ENCODE measurements at places on chromosomes 6 and 20. TPM values are rescaled to one million over a fixed set of nuclear protein-coding genes. Genes with fewer than 3 reads are reported as not detected.

DNA sequence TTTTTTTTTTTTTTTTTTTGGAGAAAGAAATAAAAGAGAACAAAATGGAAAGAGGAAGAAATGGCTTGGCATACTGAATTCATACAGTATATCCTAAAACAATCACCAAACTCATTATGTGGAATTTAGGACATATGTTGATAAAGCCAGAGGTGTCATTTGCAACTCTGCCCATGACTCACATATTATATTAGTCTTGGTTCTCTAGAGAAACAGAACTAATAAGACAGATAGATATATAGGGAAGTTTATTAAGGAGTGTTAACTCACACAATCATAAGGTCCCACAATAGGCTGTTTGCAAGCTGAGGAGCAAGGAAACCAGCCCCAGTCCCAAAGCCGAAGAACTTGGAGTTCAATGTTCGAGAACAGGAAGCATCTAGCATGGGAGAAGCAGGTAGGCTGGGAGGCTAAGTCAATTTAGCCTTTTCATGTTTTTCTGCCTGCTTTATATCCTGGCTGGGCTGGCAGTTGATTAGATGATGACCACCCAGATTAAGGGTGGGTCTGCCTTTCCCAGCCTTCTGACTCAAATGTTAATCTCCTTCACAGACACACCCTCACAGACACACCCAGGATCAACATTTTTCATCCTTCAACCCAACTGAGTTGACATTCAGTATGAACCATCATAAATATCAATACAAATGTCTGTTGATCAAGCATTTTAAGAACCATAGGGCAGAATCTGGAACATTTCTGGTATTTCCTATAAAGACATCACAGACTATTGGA is 102.3 kb downstream of the UBE3D start:
- no peak for DNase-seq

The MPIG6B gene
- polyA plus RNA-seq, result not detected

DNA sequence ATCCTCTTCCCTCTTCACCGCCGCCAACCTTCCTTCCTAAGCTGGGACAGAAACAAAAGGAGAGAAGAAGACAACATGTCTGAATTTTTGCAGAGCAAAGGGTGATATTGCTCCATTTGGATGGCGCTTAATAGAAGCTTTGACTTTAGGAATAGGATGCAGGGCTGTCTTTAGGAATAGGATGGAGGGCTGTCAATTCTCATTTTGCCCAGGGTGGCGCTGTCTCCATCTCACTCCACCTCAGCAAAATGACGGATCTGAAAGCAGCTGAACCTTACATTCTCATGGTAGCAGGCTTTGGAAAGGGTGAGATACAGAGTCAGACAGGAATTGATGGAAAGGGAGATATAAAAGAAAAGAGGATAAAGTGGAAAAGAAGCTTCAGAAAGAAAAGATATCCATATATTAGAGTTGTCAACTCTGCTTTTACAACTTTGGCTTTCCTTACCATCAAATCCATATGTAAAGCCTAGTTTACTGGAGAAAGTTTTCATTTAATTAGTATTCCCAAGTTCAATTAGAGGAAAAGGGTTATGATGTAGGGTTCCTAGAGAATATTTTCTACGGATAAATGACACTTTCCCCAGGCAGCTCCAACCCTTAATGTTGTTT is 2.4 kb downstream of the MTCL3 start:
- no peak for DNase-seq

DNA sequence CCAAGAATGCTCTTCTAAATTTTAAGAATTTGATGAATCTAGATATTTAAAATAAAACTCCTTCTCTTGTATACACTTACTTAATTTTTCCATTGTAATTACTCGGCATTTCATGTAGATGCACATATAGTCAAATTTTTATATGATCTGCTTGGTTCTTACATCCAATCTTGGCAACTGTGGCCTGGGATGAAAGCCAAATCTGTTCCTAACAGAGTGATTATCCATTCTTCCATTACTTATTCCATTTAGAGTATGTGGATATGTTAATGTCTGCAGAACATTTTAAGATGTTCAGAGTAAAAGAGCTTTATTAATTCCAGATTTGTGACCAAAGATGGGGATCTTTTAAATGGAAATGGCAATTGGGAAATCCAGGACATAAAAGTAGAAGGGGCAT is 144.1 kb upstream of the PDE7B start:
- DNase-seq, result no peak

DNA sequence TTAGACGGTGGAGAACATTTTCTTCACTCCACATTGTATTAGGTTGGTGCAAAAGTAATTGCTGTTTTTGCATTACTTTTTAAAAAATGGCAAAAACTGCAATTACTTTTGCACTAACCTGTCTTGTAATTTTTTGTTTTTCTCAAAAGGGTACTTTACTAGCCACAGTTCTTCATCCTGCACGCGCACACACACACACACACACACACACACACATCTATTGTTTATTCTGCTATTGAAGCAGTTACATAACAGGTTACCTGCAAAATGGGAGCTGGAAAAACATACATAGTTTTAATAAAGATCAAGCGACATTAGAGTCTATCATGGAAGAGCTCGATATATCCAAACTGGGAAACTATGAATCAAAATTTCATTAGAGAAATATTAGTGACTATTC is 235.2 kb downstream of the SIM1 start:
- no peak for DNase-seq

DNA sequence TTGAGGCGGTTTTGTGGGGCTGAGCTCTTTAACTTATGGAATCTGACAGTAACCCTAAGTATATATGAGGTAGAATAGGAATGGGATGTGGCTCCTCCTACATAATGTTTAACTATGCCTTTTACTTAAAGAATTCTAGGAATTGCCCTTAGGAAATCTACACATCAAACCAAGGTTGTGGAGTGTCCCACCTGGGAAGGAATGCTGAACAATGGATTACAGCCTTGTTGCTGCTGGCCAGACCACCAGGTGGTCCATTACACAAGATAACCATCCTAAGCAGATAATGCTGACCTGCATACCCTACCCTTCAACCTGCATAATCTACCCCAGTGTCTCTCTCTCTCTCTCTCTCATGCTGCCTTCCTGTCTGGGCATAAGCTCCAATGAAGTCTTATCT is 35.0 kb upstream of the SLC22A16 start:
- DNase-seq, result no peak

The RPS6KA2 gene
- polyA plus RNA-seq, result 80.8 TPM

DNA sequence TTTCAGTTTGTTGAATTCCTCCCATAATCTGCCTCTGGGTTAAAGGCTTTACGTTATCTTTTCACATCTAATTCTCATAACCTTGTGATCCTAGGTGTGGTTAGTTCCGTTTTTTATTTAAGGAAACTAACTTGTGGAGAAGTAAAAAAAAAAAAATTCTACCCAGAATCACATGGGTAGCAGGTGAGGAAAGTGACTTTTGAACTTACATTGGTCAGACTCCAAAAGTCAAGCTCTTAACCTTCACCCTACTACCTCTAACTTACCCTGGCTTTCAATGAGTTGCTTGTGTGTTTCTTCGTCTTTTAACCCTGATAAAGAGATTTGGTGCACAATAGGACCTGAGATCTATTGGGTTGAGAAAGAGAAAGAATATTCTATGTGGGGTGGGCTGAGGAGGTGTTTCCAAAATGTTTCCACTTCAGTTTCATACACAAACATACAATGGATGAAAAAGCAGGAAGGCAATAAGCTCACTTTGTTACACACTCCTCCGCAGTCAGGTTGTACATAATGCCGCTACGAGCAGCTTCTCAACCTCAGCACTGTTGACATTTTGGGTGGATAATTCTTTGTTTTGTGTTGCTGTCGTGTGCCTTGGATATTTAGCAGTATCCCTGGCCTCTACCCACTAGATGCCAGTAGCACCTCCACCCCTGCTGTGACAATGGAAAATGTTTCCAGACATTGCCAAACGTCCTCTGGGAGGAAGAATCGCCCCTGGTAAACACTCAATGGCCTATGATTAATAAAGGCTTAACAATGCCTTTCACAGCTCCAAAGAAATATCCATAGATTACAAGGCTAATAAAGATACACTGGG is 193.0 kb upstream of the ZNF217 start:
- no peak for DNase-seq

DNA sequence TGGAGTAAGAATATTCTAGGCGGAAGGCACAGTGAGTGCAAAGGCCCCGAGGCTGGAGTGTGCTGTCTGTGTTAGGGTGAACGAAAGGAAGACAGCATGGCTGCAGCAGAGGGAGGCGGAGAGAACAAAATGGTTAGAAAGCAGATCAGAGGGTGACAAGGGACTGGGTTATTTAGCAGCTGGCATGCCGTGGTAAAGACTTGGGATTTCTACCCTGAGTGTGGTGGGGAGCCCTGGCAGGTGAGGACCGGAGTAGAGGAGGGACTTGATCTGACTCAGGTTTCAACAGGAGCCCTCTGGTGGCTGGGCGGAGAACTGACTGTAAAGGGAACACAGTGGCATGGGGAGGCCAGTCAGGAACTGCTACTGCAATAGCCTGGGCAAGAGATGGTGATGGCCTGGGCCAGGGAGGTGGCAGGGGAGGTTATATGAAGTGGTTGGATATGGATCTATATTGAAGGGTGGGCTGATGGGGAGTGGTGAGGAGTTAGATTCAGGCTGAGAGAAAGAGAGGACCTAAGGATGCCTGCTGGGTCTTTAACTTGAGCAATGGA is 38.0 kb downstream of the PIM1 start:
- no peak for DNase-seq

The RTN4IP1 gene
- 3.1 TPM for polyA plus RNA-seq

DNA sequence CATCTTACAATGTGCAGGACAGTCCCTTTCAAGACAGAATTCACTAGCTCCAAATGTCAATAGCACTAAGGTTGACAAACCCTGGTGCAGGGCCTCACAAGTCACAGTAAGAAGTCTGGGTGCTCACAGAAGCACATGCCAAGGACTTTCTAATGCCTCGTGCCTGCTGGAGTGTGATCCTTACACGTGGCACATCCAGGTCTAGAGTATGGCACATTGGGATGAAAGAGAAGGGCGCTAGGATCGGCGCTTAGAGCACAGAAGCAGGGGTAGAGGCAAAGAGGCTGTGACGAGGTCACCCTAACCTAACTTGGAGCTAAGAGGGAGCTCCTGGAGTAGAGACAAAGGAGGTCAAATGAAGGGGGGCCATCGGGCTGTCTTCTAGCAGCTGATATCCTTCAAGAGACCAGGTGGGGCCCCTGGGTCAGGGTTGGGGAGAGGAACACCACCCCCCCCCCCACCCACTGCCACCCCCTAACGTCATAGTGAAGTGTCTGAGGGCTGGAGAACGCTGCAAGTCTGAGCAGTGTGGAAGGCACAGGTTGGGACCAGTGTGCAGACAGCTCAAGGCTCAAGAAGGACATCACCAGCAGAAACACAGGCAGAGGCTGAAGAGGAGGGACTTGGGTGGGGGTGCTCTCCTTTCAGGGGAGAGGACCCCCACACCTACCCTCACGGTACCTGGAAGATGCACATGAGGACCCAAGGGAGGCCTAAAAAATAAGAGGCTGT is 97.8 kb upstream of the MRPS10 start:
- no peak for DNase-seq

The SULF2 gene
- 10.7 TPM for polyA plus RNA-seq

The SLC18B1 gene
- 0.63 TPM for polyA plus RNA-seq

The TCF21 gene
- polyA plus RNA-seq, result 0.09 TPM

The TTK gene
- 5.1 TPM for polyA plus RNA-seq

- no peak for DNase-seq
Measured at GRCh38 chr6:134464690-134465411, 146.9 kb upstream of the SGK1 start.

GRCh38 chr6:95545686-95546085 is 31.6 kb upstream of the MANEA start:
- no peak for DNase-seq

- no peak for DNase-seq
Measured at GRCh38 chr6:154839546-154839945, 106.3 kb downstream of the SCAF8 start.

DNA sequence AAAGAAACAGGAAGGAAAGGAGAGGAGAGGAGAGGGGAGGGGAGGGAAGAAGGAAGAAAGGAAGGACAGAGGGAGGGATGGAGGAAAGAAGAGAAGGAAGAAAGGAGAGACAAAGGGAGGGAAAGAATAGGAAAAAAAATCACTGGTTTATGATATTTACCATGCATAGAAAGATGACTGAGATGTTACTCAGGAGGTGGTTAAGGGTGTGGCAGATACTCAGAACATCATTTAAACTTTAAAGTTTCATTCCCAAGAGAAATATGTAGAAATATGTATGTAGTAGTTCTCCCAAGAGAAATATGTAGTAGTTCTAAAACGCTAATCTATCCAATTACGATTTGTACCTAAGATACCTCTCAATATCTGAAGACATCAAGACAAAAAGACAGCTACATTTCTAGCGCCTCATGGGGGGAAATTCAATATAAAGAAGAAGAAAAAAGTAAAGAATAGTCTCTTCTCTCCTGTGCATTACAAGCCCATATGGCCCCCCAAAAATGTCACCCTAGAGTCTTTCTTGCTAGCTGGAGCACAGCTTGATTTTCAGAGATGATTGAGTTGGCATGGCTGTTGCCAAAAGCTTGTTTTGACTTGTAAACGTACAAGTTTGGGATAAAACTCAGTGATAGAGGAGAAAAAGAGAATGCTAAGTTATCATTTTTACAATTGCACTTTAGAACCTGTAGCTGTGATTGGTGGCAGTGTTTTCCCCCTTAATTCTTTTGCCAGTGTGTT is 539.2 kb downstream of the CDH26 start:
- no peak for DNase-seq

The ZNF311 gene
- 0.74 TPM for polyA plus RNA-seq

DNA sequence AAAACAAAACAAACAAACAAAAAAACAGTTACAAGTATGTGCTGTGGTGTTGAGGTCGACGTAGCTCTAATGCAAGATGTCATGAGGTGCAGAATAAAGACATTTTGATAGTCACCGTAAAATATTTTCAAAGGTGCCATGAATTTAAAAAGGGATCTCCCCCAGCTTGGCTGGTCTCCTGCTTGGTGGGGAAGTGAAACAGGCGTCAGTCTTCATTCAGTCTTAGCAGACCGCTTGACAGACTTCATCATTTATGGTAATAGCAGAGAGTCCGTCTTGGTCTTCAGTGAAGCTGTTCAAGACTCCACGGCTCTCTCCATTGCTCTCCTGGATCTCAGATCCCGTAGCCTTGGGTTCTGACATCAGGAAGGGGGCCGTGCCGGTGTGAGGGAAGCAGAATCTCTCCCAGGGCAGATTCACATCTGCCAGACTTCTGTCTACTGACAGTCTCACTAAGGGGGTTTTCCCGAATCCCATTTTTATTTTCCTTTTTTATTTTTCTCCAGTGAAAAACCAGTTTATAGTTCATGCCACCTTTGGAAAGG is 1.6 kb downstream of the SLC24A3 start:
- DNase-seq, result no peak

GRCh38 chr6:133001040-133001565 is 186.7 kb downstream of the RPS12 start:
- no peak for DNase-seq

GRCh38 chr20:45972500-45973183 is 639 bp upstream of the ZNF335 start:
- no peak for DNase-seq

The ZBTB46 gene
- polyA plus RNA-seq, result 0.13 TPM

- DNase-seq, result no peak
Measured at GRCh38 chr6:151141685-151142084, 98.1 kb upstream of the AKAP12 start.
